ENCODE measurements at places on chromosomes 12 and 14.

DNA sequence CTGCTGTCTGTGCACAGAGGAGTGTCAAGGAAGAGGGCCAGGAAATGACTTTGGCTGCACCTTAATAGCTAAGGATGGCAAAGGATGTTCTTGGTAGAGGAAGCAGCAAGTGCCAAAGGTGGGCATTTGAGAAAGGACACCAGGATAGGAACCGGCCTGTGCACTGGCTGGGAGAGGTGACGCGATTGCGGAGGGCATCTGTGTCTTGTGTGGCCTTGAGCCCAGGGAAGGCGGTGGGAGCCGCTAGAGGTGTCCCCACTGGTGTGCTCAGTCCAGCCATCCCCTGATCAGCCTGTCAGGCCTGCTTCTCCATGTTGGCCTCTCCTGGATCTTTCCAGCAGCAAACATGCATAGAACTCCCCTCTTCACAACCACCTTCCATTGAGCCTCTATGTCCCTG, 30.2 kb downstream of the PAPLN start:
- DNase-seq, result no peak

DNA sequence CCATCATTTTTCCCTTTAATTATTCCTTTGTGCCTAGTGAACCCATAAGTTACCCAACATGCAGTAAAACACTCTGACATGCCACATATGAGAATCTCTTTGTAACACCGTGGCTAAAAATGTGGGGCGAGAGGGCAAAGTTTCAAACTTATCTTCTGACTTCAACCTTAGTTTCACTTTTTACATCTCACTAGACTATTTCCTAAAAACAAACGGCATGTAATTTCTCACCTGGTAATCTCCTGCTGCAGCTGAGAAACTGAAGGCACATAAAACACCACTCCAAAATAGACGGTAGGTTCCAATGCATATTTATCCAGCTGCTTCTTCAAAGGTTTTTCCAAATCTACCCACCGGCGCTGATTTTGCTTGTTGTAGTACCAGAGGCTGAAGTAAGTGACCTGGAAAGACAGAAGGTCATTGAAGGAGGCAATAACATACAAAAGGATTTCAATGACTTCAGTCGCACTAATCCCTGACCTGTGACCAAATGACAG, 37.9 kb downstream of the PTPN21 start:
- DNase-seq, result no peak

GRCh38 chr12:24177889-24178288, 228.4 kb upstream of the SOX5 start:
- no peak for DNase-seq

DNA sequence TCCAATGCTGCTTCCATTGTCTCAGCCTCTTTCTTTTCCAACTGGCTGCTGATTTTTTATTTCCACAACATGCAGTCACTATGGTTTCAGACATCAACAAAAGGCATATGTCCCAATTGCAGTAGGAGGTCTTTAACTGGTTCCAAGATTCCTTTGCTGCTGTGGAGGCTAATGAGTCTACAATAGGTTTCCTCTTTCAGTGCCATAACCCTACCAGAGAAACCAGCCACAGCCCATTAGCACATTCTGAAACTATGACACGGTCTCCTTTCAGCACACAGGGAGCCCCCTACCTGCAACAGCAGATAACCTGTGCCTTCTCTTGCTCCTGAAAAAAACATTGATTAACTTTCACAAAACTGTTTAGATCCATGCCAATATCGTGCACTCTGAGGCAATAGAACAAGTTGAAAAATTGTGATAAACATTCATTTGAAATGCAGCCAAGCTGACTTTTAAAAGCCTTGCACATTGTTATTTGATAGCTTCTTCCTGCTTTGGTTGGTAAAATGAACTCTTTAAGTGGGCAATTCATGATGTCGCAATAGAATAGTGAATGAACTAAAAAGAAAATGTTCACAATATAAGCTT, 32.4 kb downstream of the PLEKHG7 start:
- no peak for DNase-seq

DNA sequence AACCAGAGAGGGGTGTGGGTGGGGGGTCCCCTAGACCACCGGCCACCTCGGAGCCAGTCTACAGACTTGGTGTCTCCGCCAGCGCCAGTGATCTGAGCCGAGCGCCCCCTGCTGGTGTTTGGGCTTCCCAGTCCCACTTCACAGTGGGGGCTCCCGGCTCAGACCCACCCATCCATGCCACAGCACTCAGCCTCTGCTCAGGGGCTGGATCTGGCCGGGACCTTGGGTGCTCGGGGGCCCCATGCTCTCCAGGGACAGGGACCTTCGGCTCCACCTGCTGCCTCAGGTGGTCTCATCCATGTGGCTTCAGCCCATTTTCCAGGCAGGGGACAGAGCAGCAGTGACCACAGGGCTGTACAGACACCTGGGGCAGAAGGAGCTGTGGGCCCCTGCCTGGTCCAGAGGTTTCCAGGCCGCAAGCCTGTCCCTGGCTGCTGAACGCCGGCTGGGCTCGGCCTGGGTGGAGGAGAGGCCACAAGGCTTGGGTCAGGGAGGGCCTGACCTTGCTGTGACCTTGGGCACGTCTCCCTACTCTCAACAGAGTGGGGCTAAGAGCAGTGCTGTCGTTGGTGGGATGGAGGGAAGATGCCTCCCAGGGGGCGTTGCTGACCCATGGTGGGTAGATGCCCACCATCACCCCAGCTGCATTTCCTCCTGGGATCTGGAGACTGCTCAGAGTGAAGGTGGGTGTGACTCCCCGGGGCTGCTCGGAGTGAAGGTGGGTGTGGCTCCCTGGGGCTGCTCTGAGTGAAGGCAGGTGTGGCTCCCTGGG, 86.3 kb downstream of the KIF26A start:
- peak; percentile 15 for DNase-seq

GRCh38 chr14:45038865-45039264, 45.1 kb upstream of the PRPF39 start:
- DNase-seq, result no peak

DNA sequence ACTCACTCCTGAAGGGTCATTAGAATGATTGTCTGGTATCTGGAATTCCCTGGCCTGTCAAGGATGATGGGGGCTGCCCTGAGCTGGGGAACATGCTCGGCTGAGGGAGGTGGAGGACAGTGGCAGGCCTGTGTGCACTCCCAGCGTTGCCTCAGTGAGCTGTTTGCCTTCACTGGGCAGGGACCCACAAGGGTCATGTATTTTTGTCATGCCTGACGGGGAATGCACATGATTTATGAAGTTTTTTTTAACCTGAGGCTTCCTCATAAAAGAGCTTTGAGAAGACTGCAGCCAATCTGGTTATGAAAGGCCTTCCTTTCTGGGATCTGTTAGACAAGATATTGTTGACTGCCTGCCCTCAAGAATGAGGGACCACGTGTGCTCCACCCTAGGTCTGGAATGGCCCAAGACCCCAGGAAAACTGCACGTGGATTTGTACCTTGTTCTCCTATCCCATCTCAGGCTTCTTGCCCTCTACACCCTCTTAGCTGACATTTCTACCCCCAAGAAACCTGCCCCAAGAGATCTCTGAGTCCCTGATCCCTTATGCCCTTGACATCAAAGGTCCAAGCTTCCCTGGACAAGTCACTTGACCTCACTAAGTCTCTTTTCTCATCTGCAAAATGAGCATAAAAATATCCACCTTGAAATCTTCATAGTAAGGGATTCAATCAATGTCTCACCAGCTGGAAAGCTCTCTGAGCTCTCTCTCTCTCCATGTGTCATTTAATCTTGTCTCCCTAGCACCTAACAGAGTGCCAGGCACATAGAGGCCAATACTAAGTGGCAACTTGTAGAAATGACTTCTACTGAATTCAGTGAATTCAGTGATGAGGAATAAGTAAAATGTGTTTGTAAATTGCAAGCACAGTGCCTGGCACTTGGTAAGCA, 24.5 kb upstream of the COL2A1 start:
- no peak for DNase-seq

DNA sequence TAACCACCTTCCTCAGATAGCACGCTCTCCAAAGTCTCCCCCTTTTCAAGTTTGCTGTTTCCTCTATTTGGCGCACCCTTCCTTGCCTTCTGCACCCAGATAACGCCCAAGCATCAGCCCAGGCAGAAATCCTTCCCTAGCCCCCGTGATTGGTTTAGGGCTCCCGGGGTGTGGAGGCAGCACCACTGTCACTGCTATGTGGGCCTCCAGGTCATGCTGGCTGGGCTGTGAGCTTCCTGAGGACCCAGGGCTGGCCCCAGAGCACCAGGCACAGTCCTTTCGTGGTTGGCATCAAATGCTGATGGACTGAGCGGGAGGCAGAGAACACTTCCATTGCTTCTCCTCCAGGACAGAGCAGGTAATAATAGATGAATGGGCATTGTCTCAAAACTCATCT, 311.4 kb downstream of the BCL11B start:
- DNase-seq, result no peak

DNA sequence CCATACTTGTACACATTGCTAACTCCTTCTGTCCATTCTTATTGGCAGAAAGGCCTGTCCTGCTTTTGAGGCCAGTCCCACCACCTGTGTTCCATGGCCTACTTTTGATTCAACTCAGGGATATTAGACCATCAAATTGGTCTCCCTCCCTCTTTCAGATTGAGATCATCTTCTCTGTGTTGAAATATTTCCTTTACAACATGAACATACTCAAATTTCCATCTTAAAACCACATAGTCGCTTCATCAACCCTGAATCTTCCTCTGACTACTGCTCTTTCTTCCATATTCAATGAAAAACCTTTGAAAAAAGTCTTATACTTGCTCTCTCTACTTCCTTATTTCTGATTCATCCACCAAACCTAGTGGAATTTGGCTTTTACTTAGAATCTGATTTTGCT, 34.9 kb downstream of the TRMT5 start:
- no peak for DNase-seq

DNA sequence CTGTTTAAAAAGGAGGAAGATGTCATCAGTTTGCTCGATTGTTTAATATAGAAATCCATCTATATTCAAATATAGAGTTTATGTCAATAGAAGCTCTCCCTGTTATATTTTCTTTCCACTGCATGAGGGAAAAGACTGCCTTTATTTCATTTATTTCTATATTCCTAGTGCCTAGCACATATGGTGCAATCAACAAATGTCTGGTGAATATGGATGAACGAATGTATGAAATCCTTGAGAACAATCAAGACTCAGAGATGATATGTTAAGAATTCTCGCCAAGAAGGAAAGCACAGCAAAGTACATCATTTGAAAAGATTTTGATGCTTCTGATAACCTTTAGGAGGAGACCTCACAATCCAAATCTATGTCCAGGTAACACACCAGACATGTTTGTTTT, 296.0 kb upstream of the LMO3 start:
- no peak for DNase-seq

- peak; percentile 79 for DNase-seq
Measured at GRCh38 chr12:113980537-113981337, 14.6 kb upstream of the RBM19 start.

GRCh38 chr12:88237954-88238353, 95.8 kb downstream of the TMTC3 start:
- DNase-seq, result no peak

- DNase-seq, result no peak
Measured at GRCh38 chr12:111182382-111182781, 186.5 kb downstream of the PHETA1 start.

GRCh38 chr14:94081386-94081820, 293 bp downstream of the IFI27L1 start:
- no peak for DNase-seq

GRCh38 chr12:67062193-67062592, 207.0 kb upstream of the CAND1 start:
- DNase-seq, result no peak

Data from A549 (cell line).